A549 treated with AZD2906 at 1 μM for 4 hours (cell line): ENCODE measurements at places on chromosomes 1 and 21. TPM values are rescaled to one million over a fixed set of nuclear protein-coding genes. Genes with fewer than 3 reads are reported as not detected.

DNAJC6 gene
- 5.6 to 7.9 TPM (median 7.2 TPM) in 5 replicates for total RNA-seq

TRAF5 gene
- 7.1 to 8.1 TPM (median 7.5 TPM) in 5 replicates for total RNA-seq

ADAM30 gene
- total RNA-seq: not detected in 5 replicates

KPRP gene
- total RNA-seq: not detected in 5 replicates

FALEC gene
- total RNA-seq: 0.13 to 0.35 TPM (median 0.26 TPM) in 4 of 5 replicates, not detected in the other

PRKACB gene
- 6.2 to 9.1 TPM (median 7.7 TPM) in 5 replicates for total RNA-seq

CR1 gene
- total RNA-seq: not detected in 5 replicates

BEND5 gene
- total RNA-seq: not detected in 5 replicates

F5 gene
- 0.06 to 0.45 TPM (median 0.16 TPM) in 5 replicates for total RNA-seq

AKR7A2 gene
- total RNA-seq: 36.3 to 53.8 TPM (median 53.2 TPM) in 5 replicates

SPRR2F gene
- total RNA-seq: not detected in 5 replicates

VCAM1 gene
- 0.04 to 0.08 TPM (median 0.05 TPM) in 5 replicates for total RNA-seq

LRRC71 gene
- total RNA-seq: 0.06 to 0.19 TPM (median 0.15 TPM) in 5 replicates

PDZK1 gene
- 0.56 to 1.2 TPM (median 0.83 TPM) in 5 replicates for total RNA-seq

HJV gene
- total RNA-seq: not detected in 5 replicates

CCDC185 gene
- 0.03 to 0.05 TPM (median 0.03 TPM) in 3 of 5 replicates, not detected in the others for total RNA-seq

PPIAL4G gene
- total RNA-seq: not detected in 5 replicates

FCGR3A gene
- not detected in 5 replicates for total RNA-seq

HES4 gene
- 17.8 to 65.9 TPM (median 57.8 TPM) in 5 replicates for total RNA-seq

CCDC18 gene
- 4.1 to 5.4 TPM (median 5.0 TPM) in 5 replicates for total RNA-seq

DMBX1 gene
- 0.49 to 0.93 TPM (median 0.82 TPM) in 5 replicates for total RNA-seq

IL22RA1 gene
- 7.1 to 9.7 TPM (median 8.3 TPM) in 5 replicates for total RNA-seq

PRKCZ gene
- total RNA-seq: 8.0 to 10.9 TPM (median 9.2 TPM) in 5 replicates

RGS8 gene
- not detected in 5 replicates for total RNA-seq

SYTL1 gene
- 0.26 to 0.63 TPM (median 0.41 TPM) in 5 replicates for total RNA-seq

LAMB3 gene
- total RNA-seq: 18.5 to 23.0 TPM (median 20.3 TPM) in 5 replicates

SPRR2D gene
- total RNA-seq: not detected in 5 replicates

LCE3D gene
- total RNA-seq: 2.8 to 4.4 TPM (median 3.1 TPM) in 5 replicates

KCNJ9 gene
- total RNA-seq: not detected in 5 replicates

AADACL3 gene
- total RNA-seq: not detected in 5 replicates

S100A9 gene
- 0.45 to 0.90 TPM (median 0.59 TPM) in 5 replicates for total RNA-seq

KCNN3 gene
- total RNA-seq: 0.03 to 0.06 TPM (median 0.05 TPM) in 5 replicates

SLC25A34 gene
- 0.08 to 0.43 TPM (median 0.18 TPM) in 5 replicates for total RNA-seq

TDRD5 gene
- 0.02 to 0.06 TPM (median 0.05 TPM) in 5 replicates for total RNA-seq

PLXNA2 gene
- 3.5 to 3.8 TPM (median 3.5 TPM) in 5 replicates for total RNA-seq

TRAF3IP3 gene
- total RNA-seq: not detected in 5 replicates
